ENCODE measurements at places on chromosomes 4 and X.

- no peak for DNase-seq
These were observed 139.8 kb downstream of the PALLD start for GRCh38 chr4:168636506-168637196.

DNA sequence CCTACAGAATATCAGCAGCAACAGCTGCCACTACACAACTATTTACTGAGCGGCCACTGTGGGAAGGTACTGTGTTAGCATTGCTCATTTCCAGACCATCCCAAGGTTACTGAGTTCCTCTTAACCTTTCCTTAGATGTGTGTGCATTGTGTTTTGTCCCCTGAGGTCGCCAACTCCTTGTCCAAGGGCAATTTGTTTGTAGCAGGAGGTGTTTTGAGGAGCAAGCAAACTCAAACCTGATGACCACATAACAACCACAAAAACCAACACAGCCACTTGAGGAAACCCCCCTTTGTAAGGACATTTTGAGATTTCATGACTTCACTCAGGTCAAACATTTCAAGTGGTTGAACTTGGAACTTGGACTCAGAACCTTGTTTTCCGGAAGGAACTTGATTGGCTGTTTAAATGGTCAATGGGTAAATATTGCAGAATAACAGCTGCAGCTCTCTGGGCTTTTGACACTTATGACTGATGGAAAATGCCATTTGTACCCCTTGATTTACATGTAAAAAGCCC, 122.3 kb downstream of the MID1IP1 start:
- DNase-seq: no peak

GRCh38 chr4:140372751-140373327, 607 bp upstream of the SCOC start:
- DNase-seq: peak; percentile 65

DNA sequence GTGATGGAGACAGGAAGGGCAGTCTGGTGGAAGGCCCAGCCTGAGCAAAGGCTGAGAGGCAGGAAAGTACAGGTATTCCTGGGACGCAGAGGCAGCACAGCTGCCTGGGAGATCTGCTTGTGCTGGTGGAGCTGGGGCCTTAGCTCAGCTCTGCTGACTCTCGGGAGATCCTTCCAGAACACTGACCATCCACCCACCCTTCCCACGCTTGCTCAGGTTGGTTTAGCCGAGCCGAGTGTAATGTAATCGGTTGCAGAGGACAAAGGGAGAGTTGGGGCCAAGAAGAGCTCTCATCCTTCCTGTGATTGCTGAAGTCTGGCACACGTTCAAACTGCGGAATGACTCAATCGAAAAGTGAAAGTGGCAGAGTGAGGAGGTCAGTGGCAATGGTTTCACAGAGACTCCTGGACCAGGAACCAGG, 43.1 kb upstream of the GPR78 start:
- peak; percentile 16 for DNase-seq

DNA sequence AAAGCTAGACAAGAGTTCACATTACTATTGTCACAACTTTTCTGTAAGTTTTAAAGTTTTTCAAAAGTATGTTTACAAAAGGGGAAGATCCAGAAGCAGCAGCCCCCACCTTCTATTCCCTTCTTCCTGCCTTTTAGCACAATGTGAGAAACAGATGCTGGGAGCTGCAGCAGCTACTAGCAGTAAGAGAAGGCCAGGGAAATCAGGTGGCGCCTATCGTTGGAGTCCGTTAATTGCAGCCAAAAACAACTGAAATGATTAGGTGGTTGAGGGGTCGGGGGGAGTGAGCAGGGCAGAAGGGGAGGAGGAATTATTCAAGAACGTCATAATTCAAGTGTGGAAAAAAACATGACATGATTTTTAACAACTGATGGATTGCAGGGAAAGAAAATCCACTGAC, 27.4 kb downstream of the FRYL start:
- no peak for DNase-seq

GRCh38 chr4:107115185-107115847, 79.2 kb upstream of the DKK2 start:
- no peak for DNase-seq

DNA sequence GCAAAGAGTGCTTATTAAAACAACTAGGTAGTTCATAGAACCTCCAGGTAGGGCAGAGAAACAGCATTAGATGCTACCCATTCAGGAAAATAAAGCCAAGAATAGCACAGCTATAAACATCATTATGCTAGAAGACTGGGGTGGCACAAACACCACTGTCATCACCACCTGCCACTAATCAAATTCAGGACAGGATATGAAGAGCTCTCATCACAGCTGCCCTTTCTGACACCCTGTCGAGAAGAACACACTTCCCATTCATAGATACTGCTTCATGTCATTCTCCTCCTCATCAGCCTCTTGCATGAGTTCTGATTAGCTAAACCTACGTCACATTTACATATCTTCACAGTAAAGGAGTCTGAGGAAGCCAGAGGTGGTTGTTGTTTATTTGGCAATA, 692.3 kb upstream of the HS3ST1 start:
- no peak for DNase-seq

GRCh38 chrX:82748906-82749505, 759.1 kb upstream of the POU3F4 start:
- no peak for DNase-seq

DNA sequence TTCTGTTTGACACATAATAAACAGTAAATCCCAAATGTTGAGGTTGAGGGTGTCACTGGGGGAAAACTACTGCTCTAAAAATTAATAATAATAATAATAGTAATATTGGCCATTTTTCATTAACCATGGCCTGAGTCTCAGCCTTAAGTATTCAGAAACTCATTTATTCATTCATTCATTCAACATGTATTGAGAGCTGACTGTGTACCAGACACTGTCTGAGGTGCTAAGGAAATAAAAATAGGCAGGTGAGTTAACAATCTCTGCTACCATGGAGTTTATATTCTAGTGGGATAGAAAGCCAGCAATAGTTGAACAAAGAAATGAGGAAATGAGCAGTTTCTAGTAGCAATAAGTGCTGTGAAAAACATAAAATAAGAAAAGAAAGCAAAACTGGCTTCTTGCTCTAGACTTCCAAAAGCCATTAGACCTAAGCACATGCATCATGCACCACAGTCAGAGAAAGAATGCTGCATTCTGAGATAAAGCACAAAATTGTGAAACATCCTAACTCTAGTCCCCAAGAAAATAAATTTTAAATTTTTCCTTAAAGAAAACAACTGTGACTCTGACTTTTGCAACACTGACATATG, 278.7 kb downstream of the RCHY1 start:
- DNase-seq: no peak

DNA sequence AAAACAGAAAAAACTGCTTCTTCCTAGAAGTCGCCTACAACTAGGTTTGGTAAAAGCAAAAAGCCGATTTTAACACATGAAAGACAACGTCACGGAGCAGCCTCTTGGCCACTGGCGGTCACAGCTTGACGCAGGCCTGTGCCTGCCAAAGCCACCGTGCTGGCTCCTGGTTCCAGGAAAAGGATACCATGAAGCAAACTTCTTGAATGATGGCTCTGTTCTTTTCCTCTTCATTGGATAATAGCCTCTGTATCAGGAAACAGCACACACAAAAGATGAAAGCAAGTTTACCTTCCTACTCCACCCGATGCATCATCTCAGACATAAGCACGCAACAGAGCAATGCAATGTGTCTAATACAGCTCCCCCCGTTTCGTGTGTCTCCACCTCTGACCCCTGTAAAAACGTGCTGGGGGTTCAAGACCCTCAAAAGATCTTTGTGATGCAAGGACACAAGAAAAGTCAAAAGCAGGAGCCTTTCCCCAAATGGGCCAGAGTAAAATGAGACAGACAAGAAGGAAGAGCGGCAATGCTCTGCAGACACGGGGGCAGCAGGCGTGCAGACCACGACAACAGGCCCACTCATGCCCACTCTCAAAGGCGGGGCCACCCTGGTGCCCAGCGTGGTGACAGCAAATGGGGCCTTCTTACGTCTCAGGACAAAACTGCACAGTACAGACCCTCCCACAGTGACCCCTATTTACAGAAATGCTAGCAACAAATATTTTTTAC, 19.4 kb downstream of the GAK start:
- no peak for DNase-seq

DNA sequence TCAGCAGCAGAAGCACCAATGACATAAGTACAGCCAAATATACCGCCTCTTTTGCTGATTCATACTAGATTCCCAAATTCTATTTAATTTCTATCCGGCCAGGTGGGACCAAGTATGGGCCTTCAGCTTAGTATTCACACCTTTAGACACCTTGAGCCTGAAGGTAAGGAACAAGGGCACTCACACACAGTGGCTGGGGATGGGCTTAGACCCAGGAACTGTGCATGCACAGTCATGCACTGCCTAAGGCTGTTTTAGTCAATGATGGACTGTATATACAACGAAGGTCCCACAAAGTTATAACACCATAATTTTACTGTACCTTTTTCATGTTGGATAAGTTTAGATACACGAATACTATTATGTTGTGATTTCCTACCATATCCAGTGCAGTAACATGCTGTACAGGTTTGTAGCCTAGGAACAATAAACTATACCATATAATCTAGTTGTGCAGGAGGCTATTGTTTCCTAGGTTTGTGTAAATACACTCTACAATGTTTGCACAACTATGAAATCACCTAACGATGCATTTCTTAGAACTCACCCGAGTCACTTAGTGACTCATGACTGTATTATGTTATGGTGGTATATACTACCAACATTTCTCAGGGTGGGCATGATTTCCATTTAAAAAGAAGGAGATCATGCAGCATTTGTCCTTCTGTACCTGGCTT, 9.7 kb upstream of the CLNK start:
- no peak for DNase-seq

- no peak for DNase-seq
These were observed 117.0 kb downstream of the CBLL2 start for GRCh38 chrX:22389556-22390179.

DNA sequence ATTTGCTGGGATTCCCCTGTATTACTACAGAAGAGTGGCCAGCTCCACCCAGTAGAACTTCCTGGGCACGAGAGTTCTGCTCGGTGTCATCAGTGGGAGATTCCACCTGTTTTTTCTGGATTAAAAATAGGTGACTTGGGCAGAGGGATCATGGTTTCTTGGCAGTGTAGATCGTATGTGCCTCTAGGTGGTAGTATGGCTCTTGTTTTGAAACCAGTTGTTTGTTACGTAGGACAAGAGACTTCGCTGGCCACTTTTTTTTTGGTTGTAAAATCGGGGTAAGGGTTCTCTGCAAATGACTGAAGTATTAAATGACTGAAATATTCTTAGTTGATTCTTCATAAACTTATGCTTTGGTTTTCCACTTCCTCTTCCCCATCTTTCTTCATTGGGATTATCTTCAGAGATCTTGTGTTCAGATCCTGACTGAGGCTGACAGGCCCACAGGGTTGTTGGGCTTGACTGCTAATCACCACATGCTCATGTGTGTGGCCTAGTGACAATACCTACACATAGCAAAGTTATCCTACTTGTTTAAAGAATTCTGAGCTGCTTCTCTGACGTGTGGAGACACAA, 43.8 kb upstream of the WDR1 start:
- peak; percentile 64 for DNase-seq

- no peak for DNase-seq
These were observed 13.2 kb downstream of the PSAPL1 start for GRCh38 chr4:7421356-7422150.

GRCh38 chr4:3285558-3286334, 7.1 kb upstream of the RGS12 start:
- no peak for DNase-seq

GRCh38 chrX:68415316-68415715, 18.0 kb downstream of the OPHN1 start:
- DNase-seq: no peak

GRCh38 chr4:24853142-24853541, 57.8 kb downstream of the SOD3 start:
- no peak for DNase-seq

- DNase-seq: no peak
These were observed 48.2 kb upstream of the GC start for GRCh38 chr4:71832049-71832448.

- no peak for DNase-seq
These were observed 153.4 kb downstream of the FSTL5 start for GRCh38 chr4:162010362-162010761.

DNA sequence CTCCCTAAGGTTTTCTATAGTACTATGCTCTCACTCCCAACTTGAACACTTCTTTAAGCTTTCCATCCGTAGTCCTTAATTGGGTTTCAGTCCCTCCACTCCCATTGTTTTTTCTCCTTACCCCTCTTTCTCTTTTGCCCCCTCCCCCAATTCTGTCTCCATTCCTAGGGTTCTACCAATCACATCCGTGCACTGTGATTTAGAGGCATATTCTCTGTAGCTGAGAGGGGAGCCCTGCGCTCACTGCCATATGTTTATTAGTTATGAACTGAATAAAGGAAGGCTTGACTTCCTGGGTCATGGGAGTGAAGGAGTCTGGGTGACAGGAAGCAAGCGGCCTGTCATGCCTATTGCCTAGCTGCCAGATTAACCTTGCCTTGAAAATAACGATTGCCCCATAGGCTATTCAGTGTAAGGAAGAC, 471 bp downstream of the MCTS1 start:
- peak; percentile 47 for DNase-seq

GRCh38 chr4:168731706-168732414, 235.0 kb downstream of the PALLD start:
- no peak for DNase-seq

- DNase-seq: no peak
These were observed 7.9 kb upstream of the RGS12 start for GRCh38 chr4:3284734-3285557.

DNA sequence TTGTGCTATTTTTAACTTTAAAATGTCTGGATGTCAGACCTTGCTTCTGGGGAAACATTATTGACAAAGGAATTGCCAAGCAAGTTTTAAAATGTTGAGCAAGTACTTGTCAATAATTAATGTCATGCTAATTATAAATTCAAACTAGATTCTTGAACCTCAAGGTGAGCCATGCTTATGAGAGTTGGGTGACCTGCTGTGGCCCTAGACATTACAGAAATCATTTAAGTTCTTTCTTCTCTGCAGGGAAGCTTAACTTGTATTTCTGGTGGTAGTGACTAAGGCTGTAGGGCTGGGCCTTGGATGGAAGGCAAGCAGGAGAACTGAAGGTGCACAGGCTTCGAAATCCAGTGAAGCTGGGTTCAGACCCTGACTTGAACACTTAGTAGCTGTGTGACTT, 14.8 kb upstream of the UCHL1 start:
- DNase-seq: no peak

DNA sequence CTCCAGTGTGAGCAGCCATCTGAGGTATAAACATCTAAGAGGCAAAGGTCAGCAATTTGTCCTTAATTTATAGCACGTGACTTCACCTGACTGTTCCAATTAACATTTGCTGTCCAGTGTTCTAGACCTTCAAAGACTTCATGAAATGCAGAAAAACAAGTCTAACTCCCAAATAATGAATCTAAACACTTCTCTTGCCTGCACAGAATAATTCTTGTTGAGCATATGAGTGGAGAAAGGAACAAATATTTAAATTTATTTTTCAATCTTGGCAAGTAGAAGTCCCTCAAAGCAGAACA, 12.0 kb downstream of the RFC1 start:
- no peak for DNase-seq

DNA sequence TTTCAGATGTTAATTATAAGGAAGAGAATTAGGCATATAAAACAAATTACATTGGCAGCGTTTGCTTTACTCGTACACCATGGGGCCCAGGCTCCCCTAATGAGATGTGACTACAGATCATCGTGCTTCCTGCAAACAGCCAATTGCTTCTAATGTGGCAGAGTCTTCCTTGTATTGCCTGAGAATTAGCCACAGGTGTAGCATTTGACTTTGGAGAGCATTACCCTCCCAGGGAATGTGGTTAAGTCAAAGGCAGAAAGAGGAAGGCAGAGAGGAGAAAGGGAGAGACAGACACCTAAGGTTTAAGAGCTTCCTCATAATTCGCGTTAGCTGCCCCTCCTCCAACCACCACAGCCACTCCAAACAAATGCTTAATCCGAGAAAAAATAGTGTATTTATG, 97.0 kb downstream of the MID1IP1 start:
- no peak for DNase-seq

All from erythroblast (primary cell).